NCI-H2081 treated with DMSO at 0.1 percent for 48 hours (cell line): ENCODE measurements at places on chromosomes 1 and 21.
A peak's percentile ranks its signal among the peaks of the same experiment; 100 is the strongest.

- no peak for DNase-seq
These were observed 53.0 kb downstream of the BCAR3 start for GRCh38 chr1:93628681-93629080.

DNA sequence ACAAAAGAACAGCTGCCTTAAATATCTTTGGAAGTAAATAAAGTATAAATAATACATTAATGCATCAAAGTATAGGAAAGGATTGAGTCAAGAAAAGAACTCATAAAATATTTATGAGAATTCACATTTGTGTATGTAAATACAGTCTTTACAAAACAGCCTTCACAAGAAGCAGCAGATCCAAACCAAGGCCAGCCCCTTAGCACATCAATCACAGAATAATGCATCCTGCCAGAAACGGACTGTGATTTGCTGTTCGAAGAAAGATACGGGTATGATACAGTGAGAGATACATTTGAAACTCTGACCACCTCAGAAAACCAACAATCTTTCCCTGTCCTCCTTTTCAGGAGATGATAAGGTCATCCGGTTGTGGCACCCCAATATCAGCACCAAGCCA is 70.9 kb downstream of the WDR64 start:
- DNase-seq: no peak

DNA sequence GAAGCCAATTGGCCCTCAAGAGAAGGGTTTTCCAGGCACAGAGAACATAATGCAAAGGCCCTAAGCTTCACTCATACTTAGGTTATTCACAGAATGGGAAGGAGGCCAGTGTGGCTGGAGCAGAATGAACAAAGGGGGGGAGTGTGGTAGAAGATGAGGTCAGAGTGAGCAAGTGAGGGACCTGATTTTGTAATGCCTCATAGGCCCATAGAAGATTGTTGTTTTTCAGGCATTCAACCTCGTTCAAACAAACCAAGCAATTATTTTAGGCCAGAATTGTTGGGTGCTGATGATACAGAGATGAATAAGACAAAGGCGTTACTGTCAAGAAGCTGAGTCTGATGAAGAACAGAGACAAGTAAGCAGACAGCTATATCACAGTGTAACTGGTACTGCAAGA is 54.5 kb upstream of the RAP1A start:
- DNase-seq: no peak

- DNase-seq: no peak
These were observed 11.3 kb downstream of the ARHGEF11 start for GRCh38 chr1:157034137-157034800.

- DNase-seq: no peak
These were observed 22.8 kb downstream of the ERG start for GRCh38 chr21:38475519-38475918.

DNA sequence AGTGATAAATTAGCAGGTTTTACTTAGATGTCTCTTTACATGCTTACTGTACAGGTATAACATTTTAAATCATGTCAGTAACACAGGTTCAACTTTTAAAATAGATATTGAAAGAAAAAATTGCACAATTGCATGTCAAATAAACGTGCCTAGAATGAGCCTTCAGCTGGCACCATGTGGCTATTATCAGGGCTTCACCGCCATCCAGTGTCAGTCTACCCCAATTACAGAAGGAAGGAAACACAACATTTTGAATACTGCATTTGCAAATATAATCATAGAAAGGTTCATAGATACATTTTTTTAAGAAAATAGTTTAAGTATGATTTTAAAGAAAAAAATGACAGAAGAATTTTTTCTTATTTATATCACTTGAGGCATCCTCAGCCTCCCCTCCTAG is 47.5 kb upstream of the SERTAD4 start:
- DNase-seq: no peak

DNA sequence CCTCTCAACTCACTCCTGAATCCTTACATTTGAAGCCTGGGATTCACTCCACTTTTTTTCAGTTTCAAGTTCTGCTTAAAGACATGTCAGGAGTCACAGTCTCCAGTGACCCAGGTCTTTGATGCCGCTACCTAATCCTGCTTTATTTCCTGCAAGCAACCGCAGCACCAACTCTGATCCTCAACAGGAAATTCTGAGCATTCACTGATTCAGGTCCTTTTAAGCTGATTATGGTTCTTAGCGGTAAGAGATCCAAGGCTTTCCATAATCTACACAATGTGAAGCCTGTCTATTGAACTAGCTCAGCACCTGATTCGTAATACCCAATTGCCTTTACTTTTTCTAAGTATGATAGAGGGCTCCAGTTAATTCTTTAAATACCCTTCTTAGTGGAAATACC is 43.7 kb upstream of the PIGC start:
- DNase-seq: no peak

- DNase-seq: no peak
These were observed 16.0 kb downstream of the TEX35 start for GRCh38 chr1:178528953-178529335.

- no peak for DNase-seq
These were observed 29.3 kb downstream of the IER5 start for GRCh38 chr1:181117648-181118449.

GRCh38 chr1:226369110-226369509 is 38.8 kb downstream of the PARP1 start:
- no peak for DNase-seq

DNA sequence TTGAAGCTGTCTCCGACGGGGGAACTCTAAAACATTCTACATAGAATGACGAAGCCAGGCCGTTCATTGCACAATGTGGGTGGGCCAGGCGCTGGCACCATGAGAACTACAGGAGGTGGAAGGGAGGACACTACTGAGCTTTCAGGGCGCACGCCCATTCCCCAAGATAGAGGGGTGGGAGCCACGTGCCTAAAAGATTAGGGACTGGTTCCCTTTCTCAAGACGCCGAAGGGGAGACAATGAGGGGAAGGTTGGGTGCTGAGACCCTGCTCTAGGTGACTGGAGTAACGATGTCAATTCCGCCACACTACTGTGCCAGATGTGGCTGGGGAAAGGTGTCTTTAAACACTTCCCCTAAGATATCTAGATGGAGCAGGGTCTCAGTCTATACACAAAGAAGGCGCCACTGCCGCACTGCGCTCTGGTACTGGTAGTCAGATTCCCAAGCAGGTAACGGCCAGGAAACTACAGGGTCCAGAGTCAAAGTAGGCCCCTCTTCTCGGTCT is 782 bp downstream of the CSDE1 start:
- no peak for DNase-seq

GRCh38 chr1:36007741-36008140 is 76.2 kb upstream of the TEKT2 start:
- DNase-seq: no peak

- DNase-seq: no peak
These were observed 122.1 kb downstream of the NGF start for GRCh38 chr1:115215703-115216521.

- no peak for DNase-seq
These were observed 302.8 kb upstream of the ADAMTS5 start for GRCh38 chr21:27269644-27270043.

GRCh38 chr1:35192056-35192852 is 691 bp downstream of the SFPQ start:
- peak; percentile 36 for DNase-seq
